ENCODE measurements at places on chromosomes 1 and 21.

DNA sequence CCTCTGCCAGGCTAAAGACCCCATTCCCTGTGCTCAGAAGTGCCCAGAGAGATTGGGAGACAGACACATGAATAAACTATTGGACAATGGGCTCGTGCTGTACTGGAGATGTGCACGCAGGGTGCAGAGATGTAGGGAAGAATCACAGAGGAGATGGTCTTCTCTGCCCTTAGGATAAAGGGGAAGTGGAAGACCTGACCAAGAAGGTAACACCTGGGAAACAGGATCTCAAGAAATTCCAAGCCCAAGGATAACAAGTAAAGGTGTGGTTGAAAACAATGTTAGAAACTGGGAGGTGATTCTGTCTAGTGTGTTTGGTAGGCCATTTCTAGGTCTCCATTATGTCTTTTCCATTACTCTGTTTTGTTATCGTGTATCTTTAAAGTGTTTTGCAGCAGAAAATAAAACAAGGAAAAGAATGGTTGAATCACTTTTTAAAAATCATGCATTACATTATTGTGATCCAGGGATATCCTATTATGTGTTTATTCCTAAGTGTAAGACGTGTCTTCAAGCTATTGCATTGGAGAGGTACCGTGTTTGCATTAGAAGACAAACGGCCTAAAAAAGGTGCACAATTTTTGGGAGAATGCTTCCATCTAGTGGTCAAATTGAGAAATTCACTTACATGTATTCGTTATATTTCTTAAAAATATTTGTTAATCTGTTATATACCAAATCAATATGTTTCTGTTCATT lies 40.8 kb upstream of the KCTD3 start:
- peak; percentile 25 for DNase-seq

- no peak for DNase-seq
Observed at GRCh38 chr1:41671116-41671755, 186.8 kb upstream of the EDN2 start.

DNA sequence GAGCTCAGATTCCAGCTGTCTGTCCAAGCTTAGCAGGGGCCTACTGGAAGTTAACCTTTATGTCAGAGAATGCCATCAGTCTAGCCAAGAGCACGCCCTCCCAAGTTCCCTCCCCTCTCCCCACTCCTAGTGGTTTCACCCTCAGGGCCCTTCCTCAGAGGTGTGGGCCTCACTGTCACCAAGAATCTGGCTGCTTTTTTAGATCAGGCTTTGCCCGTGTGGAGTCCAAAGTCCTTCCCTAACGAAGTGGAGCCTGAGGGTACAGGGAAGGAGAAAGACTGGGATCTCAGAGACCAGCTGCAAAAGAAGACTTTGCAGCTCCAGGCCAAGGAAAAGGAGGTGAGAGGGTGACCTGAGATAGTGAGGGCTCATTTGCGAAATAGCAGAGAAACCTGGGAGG lies 4.1 kb downstream of the C1orf74 start:
- DNase-seq = no peak

GRCh38 chr1:68363339-68363738 lies 86.4 kb downstream of the RPE65 start:
- no peak for DNase-seq

GRCh38 chr1:10400013-10400412 lies 1.1 kb downstream of the PGD start:
- no peak for DNase-seq

DNA sequence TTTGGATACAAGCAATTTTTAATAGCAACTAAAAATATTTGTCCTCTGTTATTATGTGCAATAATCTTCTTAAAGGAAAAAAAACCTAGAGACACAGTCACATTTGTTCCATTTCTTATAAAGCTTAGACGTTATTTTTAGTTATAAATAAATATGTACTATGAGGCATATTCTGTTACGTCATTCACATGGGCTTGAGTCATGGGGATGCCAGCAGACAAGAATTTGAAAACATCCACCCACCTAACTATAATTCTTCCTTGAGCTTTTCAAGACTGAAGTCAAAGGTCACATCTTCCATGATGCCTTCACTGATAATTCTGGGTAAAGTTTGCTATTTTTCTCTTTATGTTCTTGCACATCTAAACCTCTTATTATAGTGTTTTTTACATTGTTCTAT lies 268.8 kb downstream of the KCTD3 start:
- no peak for DNase-seq

GRCh38 chr1:232452117-232452516 lies 177.8 kb downstream of the SIPA1L2 start:
- DNase-seq = no peak

GRCh38 chr1:92940541-92940940 lies 20.7 kb downstream of the DIPK1A start:
- no peak for DNase-seq

- DNase-seq = no peak
Observed at GRCh38 chr1:197235355-197235754, 32.7 kb upstream of the CRB1 start.

DNA sequence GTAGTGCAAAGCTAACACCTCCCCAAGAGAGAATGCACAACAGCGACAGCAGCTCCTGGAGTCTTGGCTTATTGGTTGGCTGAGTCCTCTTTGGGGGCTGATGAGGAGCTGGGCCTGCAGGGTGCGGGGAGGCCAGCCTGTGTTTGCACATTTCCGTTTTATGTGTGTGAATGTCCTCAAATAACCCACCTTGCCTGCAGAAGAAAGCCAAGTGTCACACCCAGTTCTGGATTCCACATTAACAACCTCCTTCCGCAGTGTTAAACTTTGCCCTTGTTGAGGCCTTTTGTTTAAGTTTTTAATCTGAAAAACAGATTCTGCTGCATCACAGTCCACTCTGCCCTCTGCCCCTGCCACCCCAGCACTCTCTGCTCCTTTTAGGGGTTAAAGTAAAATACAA lies 274.5 kb downstream of the TM2D1 start:
- DNase-seq = no peak

- DNase-seq = peak; percentile 77
Observed at GRCh38 chr1:154863315-154864174, 6.5 kb downstream of the KCNN3 start.

GRCh38 chr1:160836561-160836960 lies 26.1 kb downstream of the CD244 start:
- DNase-seq = no peak
